ENCODE measurements at places on chromosomes 4 and X.
A peak's percentile ranks its signal among the peaks of the same experiment; 100 is the strongest.

DNA sequence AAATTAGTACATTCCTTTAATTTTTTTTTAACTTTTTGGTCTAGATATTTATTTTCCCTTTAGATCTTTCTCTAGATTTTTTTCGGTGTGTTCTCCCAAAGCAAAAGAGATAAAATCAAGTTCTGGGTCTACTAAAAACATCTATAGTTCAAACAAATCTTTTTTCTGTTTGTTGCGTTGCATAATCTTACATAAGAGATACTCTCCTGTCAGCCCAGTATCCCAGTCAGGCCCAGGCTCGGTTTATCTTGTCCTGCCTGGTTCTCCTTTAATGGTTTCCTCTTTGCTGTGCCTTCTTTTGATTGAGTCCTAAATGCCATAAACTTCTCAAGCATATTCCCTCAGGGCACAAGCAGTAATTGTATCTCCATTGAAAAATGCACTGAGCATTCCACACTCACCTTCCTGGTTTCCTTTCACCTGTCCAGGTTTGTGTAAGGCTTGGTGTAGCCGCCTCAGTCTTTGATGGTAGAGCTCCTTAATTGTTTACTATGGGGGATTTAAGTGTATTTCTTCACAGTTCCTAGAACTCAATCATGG is 104.9 kb downstream of the TMEM131L start:
- DNase-seq = no peak

DNA sequence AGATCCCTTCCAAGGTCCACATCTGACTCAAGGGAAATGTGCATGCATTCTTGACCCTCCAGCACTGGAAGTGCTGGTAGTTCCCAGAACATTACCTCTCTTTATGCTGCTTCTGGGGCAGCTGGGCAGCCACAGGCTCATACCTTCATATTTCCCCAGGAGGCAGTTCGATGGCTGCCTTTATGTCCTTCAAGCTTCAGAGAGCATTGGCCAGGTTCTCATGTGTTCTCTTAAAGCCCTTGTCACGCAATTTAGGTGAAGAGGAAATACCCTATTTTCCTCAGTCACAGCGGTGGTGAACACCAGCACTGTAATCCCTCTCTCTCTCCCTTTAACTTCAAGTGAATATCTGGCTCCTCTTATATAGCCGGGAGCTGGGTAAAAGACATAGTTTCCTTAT is 134.3 kb downstream of the MID1IP1 start:
- no peak for DNase-seq

- peak; percentile 90 for DNase-seq
Observed at GRCh38 chr4:111959222-111959621, 186.0 kb upstream of the FAM241A start.

- DNase-seq = peak; percentile 64
Observed at GRCh38 chrX:97524997-97525396, 641.3 kb downstream of the RPA4 start.

GRCh38 chrX:136635235-136635634 is 12.7 kb upstream of the CD40LG start:
- DNase-seq = no peak

GRCh38 chrX:68944211-68944610 is 115.4 kb downstream of the EFNB1 start:
- no peak for DNase-seq

DNA sequence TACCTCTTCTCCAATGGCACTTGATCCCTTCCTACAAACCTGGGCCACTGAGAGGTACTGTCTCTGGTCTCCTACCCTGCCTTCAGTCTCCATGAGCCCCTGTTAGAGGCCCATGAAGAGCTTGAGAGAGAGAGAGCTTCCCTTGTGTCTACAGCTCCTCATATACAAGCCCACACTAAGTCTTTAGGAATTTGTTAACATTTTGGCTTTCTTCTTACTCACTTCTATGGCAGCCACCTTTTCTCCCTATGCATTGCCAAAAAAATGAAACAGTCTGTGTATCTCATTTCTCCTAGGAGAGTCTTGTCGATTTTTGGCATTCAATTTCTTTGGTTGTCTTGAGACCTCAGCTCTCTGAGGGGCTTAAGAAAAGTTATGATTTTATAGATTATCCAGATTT is 90.9 kb upstream of the LNX1 start:
- no peak for DNase-seq

GRCh38 chr4:174553828-174554227 is 31.5 kb upstream of the HPGD start:
- DNase-seq = no peak

GRCh38 chr4:89661173-89661899 is 175.6 kb downstream of the SNCA start:
- DNase-seq = peak; percentile 75

GRCh38 chr4:72326692-72327632 is 242.1 kb downstream of the ADAMTS3 start:
- peak; percentile 39 for DNase-seq

- peak; percentile 37 for DNase-seq
Observed at GRCh38 chr4:56958111-56958517, 19.3 kb downstream of the NOA1 start.

DNA sequence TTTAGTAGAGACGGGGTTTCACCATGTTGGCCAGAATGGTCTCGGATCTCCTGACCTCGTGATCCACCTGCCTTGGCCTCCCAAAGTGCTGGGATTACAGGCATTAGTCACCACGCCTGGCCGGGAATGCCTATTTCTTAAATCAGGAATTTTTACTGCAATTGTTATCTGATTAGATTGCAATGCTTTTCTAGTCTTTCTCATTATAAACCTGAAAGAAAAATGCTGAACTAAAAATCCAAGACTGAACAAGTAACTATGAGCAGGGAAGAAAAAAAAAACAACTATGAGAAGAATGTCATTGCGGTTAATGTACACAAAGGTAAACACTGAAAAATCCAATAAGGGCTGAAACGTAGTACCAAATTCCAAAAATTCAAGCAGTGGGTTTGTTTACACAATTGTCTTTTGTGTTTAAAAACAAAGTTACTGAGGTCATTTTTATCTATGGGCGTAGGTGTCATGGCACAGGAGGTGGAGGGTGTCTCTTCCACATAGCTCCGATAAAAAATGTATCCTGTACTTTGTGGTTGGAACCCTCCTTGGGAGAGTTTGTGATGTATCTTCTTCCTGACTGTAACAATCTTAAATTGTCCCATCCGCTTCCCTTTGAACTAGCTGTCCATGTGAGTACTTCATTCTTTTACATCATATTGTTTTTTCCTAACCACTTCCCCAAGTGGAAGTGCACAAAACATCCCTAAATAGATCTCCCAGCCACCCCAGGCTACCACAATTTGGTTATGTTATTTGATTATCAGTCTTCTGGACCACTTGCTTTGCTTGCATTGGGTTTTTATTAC is 11.1 kb upstream of the TMEM156 start:
- no peak for DNase-seq

DNA sequence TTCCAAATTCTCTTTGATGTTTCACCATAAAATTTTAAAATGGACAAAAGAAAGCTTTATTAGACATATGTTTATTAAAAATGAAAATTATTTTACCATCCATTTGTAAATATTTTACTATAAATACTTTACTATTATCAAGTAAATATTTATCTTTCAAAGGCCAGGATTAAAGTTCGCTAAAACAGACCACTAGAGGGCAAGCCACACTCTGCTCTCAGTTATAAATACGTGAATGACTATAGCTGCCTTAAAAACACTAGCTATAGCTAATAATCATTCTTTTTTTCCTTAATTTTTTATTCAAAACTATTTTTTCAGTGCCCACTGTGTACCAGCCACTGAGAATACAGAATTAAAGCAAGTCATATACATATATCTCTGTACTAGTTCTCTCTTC is 38.6 kb downstream of the UNC5C start:
- DNase-seq = peak; percentile 15

- DNase-seq = no peak
Observed at GRCh38 chrX:24839331-24839730, 145.6 kb downstream of the POLA1 start.
